ENCODE measurements at places on chromosomes 7 and 10.

DNA sequence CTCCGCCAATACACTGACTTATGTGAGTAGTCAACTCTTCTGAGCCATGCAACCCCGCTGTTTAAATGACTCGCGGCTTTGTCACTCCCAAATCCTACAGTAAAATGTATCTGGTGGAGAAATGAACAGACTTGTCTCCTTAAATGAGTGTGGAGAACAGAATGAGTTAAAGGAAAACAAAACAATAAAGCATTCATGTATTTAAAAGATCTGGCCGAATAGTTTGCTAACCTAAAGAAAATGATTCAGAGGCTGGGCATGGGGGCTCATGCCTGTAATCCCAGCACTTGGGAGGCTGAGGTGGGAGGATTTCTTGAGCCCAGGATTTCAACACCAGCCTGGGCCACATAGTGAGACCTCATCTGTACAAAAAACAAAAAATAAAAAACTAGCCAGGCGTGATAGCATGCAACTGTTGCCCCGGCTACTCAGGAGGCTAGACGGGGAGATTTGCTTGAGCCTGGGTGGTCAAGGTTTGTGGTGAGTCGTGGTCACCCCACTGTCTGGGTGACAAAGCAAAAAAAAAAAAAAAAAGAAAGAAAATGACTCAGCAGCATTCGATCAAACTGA is 86.5 kb upstream of the PFKP start:
- no peak for DNase-seq

DNA sequence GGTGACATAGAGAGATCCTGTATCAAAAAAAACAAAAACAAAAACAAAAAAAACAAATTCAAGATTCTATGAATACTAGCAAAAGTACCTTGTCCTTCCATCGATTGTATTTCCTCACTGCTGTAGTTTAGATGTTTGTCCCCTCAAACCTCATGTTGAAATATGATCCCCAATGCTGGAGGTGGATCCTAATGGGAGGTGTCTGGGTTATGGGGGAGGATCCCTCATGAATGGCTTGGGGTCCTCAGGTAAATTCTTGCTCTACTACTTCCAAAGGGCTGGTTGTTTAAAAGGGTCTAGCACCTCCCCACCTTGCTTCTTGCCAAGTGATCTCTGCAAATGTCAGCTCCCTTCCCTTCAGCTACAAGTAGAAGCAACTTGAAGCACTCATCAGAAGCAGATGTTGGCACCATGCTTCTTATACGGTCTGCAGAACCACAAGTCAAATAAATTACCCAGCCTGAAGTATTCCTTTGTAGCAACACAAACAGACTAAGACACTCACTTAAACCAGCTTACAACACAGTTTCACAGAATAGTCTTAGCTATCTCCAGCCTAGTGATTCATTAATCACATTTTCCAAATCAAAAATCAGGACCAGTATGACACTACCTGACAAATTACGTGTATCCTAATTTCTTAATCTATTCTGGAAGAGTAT is 20.7 kb downstream of the ABI1 start:
- no peak for DNase-seq

- DNase-seq: no peak
Observed at GRCh38 chr7:117074378-117074777, 121.1 kb downstream of the ST7 start.

DNA sequence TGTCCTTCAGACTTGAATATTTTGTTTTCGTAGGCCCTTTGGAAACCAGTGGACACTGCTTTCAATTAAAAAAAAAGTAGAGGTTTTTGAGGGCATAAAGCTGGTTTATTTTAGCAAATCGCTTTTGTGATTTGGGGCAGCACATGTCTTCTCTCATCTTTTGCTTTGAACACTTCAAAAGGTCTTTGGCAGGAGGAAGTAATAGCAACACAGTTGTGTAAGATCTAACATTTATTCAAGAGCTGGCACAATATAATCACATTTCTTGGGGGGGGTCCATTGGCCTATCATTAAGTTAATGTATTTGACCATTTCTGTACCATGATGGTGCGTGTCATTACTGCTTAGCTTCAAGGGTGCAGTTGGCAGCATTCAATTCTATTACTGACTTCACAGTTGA is 42.4 kb downstream of the DYNC1I1 start:
- DNase-seq: no peak

GRCh38 chr10:131802996-131803395 is 97.8 kb upstream of the PPP2R2D start:
- no peak for DNase-seq

GRCh38 chr10:44242091-44242490 is 142.8 kb downstream of the CXCL12 start:
- no peak for DNase-seq

GRCh38 chr7:44396931-44397545 is 71.6 kb upstream of the CAMK2B start:
- no peak for DNase-seq

DNA sequence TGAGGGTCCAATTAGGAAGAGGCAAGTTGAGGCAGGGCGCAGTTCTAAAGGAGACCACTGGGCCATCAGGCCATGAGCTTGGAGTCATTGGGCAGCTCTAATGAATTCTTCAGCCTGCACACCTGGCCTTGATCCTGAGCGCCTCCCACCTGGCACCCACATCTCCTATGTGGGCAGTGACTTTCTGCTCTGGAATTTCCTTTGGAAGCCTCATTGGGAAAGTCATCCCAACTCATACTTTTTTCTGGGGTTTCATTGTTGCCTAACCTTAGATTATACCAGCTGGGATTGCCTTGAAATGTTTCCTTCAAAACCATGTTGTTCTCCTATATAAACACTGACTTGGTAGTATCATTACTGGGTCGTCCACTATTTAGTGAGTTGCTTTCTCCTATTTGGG is 54.1 kb downstream of the PLPP4 start:
- no peak for DNase-seq

- no peak for DNase-seq
Observed at GRCh38 chr7:115704884-115705283, 325.7 kb downstream of the TFEC start.

GRCh38 chr10:86648704-86649427 is 5.5 kb upstream of the OPN4 start:
- no peak for DNase-seq

DNA sequence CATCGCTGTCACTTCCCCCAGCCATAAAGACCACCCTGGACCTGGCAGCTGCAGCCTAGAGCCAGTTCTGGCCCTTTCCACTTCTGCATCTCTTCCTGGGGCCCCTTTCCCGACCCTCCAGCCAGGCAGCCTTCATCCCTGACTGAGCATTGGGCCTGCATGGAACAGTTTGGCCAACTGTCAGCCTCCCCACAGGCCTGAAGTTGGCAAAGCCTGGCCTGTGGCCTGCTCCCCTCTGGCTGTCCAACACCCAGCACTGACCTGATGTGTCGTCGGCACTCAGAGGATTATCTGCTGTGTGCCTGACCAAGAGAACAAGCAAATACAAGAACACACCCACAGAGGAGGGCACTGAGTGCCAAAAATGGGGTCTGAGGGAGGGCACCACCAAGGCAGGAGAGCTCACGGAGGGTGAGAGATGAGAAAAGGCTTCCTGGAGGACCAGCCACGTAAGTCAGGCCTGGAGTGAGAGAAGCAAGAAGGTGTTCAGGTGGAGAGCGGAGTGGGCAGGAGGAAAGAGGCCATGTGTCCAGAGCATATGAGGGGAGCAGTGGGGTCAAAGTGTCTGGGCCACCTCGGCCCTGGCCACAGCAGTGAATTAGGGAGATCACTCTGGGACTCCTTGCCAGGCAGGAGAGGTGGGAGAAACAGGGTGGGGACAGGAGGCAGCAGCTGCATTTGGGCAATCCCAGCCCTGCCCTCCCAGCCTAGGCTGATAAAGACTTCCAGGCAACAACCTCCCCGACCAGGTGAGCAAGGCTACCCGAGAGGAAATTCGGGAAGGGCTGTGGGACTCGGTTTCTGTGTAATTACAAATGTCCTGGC is 4.5 kb downstream of the GPRIN2 start:
- no peak for DNase-seq

DNA sequence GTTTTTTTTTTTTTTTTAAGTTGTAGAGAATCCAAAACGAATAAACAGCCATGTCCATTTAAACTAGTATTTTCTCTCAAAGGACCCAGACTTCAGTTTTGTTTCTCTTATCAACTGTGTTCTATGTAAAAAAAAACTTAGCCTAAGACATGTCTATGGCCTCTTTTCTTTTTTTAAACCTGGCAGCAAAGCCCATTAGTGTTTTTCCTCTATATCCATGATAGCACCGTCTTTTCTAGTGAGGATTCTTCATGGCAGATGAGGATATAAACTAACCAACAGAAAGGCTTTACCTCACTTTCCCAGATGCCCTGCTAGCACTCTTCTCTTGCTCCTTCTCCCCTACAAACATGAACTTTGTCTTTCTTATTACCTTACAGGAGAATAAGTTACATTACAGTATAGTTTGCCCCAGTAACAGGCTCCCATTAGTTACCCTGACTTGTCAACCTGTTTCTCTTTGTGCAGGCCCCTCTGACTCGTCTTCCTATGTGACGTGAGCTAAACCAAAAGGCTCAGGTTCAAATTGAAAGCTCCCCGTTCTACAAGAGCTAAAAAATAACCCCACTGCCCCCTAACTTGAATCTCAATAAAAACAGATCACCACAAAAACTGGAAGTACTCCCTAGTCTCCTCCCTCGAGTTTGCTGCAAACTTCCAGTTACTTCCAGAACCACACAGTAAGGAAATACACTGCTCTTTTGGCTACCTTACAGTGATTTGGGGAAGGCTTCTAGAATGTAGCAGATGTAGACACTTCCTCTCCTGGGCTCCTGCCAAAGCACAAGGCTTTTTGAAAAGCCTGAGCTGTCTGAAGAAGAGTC is 20.1 kb downstream of the P4HA1 start:
- no peak for DNase-seq

DNA sequence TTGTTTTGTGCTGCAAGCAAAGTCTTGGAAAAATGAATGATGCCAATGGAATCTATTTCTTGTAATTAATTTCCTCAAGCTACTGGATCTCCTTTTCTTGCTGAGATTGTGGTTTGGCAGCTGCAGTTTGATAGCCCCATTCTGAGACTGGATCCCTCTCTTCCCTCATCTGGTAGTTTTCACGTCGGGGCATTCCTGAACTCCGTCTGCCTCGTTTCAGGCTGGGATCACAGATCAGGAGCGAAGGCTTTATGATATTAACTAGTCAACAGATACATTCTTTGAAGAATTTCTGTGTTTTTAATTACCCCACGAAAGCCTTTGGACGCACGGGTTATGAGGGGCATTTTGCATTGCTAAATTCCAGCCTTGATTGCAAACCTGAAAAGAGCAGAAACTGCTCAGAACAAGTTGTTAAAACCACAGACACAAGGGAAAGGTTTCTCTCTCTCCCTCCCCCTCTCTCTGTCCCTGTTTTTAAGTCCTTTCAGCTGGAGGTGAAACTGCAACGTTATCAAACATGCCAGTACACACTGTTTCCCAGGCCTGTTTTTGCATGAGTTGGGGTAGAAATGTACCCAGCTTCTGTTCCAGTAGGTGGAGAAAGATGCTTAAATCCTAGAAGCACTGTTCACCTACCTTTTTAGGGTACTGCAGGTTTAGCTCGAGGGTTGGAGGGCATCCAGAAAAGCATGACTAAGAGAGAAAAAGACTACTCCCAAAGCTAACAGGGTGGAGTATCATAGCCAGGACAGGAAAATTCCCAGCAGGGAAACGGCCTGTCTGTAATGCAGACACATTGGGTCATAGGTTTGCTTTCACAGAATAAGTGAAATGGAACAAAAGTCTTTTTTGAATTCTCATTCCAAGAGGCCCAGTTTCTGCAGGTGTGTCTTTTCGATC is 124.3 kb downstream of the CUX1 start:
- DNase-seq: no peak

DNA sequence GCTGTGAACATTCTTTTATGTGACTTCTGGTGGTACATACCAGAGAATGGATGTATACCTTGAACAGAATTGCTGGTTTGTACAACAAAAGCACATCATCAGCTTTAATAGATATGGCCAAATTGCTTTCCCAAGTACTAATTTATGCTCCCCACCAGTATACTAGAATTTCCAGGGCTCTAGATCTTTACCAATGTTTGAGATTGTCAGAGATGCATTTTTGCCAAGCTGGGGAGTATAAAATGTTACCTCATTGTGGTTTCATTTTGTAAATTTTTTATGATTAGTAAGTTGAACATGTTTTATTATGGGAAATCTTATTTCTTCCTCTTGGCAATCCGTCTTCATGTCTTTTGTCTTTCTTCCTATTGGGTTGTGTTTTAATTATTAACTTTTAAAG is 179.9 kb upstream of the TMEM106B start:
- DNase-seq: no peak

DNA sequence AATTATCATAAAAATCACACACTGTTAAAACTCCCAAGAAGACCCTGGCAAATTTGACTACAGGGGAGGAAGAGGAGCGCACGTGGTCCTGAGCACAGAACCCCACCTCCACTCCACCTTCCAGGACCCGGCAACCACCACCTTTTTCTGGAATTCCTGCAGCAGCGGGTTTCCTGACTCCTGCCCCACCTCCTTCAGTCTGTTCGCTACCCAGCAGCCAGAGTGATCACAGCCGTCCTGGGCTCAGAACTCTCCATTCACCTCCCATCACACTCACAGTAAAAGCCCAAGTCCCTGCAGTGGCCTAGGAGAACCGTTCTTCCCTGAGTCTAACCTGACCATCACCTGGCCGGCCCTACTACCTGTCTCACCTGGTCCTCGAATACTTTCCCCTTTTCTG is 107.4 kb upstream of the FAM204A start:
- no peak for DNase-seq

DNA sequence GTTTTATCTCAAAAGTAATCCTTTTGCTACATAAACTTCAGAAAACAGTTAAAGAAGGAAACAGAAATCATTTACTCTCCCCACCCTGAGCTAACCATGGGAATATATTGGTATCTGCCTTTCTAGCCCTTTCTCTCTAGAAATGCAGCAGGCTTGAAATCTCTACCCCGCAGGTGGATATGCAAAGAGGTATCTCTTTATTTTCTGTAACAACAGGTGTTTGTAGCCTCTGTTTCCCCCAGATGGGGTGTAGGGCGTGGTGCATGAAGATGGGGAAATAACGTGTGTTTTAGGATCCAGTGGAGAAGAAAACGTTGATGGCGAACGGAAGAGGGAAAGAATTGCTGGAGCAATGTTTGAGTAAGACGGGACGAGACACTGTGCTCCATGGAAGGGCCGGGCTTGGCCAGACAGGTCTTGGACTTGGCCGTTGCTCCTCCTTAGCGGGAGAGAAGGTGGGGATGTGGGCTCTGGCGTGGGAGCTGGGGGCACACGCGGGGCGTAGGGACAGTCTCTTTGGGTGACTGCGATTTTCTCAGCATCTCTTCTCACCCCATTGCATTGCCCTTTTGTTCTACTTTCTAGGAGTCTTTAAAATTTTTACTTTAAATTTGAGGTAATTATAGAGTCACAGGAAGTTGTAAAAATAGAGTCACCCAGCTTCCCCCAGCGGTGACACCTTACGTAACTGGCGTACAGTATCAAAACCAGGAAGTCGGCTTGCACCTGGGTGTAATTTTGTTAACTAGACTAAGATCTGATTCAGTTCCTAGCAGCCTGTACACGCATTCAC is 82.9 kb downstream of the ELFN1 start:
- DNase-seq: no peak

Data from stimulated activated CD8-positive, alpha-beta memory T cell treated with anti-CD3 and anti-CD28 coated beads, Interleukin-4, amount 100 ng/mL, for 1 hour (primary cell).